WTC11 (cell line): ENCODE measurements at places on chromosomes 5 and 9.

DNA sequence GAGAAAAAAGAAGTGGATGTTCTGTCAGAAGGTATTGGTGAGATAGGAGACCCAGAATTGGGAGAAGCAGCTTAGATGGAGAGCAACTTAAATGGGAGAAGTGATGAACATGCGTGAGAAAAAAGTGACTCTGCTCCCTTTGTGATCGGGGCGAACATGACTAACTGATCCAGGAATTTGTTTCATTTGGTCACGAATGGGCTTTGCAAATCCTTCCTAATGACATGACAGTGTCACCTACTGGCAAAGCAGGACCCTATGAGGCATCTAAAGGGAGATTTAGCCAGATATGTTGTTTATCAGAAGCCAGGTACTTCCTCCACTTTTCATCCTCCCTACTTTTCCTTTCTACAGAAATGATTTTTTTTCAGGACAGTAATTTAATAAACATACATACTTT is 787.4 kb upstream of the RGMB start:
- H3K4me1 ChIP-seq: peaks cover 6% of the 10 kb centered on the region
- no peak for DNase-seq
- peaks cover 5% of the 10 kb centered on the region for H3K36me3 ChIP-seq
- H3K4me3 ChIP-seq: no peak overlapping the region

DNA sequence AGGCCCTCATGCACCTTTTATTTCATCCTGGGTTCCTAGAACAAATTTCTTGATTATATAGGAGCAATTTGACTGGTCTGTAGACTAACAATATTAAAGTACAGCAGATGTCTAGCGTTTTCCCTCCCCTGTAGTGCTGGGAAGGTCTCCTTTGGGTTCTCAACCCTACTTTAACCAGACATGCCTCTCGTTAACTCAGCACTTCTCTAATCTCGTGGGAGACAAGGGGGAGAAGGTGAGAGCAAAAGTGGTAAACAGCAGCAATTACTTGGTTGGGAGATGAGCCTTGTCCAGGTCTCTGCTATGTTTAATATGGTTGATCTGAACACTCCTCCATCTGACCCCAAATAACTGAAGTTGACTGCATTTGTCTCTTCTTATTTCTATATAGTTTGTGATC is 22.0 kb downstream of the CETN3 start:
- no peak for DNase-seq
- H3K4me3 ChIP-seq: no peak overlapping the region
- H3K36me3 ChIP-seq: peaks cover 4% of the 10 kb centered on the region; the same call in 1 of the 2 replicates
- H3K27ac ChIP-seq: no peak overlapping the region
- H3K27me3 ChIP-seq: no peaks in the 10 kb centered on the region; the same call in 1 of the 2 replicates

- no peak overlapping the region for H3K27ac ChIP-seq
- peaks cover 3% of the 10 kb centered on the region; the same call in 1 of the 2 replicates for H3K4me1 ChIP-seq
- no peaks in the 10 kb centered on the region for H3K27me3 ChIP-seq
- no peak for DNase-seq
- no peaks in the 10 kb centered on the region for H3K36me3 ChIP-seq
Observed at GRCh38 chr5:40628407-40628806, 51.3 kb upstream of the PTGER4 start.

GRCh38 chr9:69120380-69121154 is 53.5 kb upstream of the TJP2 start:
- peak overlapping the region; percentile 100 for H3K27ac ChIP-seq

- H3K4me3 ChIP-seq: no peak overlapping the region
- peaks cover 6% of the 10 kb centered on the region for H3K4me1 ChIP-seq
- H3K27ac ChIP-seq: no peak overlapping the region
Observed at GRCh38 chr9:98132806-98133631, 14.0 kb upstream of the TRIM14 start.

- H3K4me3 ChIP-seq: no peak overlapping the region
- H3K36me3 ChIP-seq: peaks cover 4% of the 10 kb centered on the region
- peaks cover 21% of the 10 kb centered on the region for H3K4me1 ChIP-seq
- peaks cover 9% of the 10 kb centered on the region for H3K27me3 ChIP-seq
Observed at GRCh38 chr9:128245421-128246151, 30.2 kb downstream of the GOLGA2 start.

- peaks cover 3% of the 10 kb centered on the region; the same call in 1 of the 2 replicates for H3K36me3 ChIP-seq
- peaks cover 68% of the 10 kb centered on the region for H3K4me1 ChIP-seq
- no peak overlapping the region for H3K27ac ChIP-seq
Observed at GRCh38 chr5:175554296-175554695, 75.9 kb downstream of the SFXN1 start.

DNA sequence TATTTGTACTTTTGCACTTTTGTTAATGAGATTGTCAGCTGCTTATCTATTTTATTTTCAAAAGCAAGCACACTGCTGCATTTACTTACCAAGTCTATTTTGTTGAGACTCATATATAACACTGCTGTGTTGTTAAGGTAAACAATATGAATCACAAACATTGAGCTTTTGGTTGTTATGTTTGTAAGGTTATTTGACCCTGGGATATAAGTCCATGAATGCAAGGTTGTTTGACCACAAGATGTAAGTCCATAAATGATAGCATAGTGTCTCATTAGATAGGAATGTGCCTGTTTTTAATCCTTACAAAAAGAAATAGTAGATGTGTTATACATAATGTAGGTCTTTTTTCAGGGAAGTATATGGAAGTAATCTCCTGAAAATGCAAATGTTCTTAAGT is 845.9 kb downstream of the CDH9 start:
- DNase-seq: no peak
- H3K27me3 ChIP-seq: no peaks in the 10 kb centered on the region; the same call in 1 of the 2 replicates
- H3K4me1 ChIP-seq: no peaks in the 10 kb centered on the region
- no peak overlapping the region for H3K27ac ChIP-seq
- H3K4me3 ChIP-seq: no peak overlapping the region

DNA sequence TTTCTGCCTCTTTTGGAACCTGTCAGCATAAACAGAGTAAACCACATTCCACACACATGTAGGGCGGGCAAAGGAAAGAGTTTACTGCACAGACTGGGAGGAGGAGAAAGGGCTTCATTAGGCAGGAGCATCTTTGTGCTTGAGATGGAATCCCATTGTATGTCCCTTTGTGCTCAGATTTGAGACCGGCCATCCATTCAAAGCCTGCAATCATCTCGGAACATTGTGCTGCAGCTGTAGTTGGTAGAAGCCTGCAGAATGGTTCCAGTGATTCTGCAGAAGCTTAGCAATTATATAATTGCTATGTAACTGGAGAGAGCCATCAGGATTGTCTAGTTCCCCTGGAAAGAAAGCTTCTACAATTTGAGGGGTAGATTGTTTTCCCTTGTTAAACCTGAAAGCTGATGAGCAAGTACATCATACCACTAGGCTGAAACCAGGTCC is 16.5 kb downstream of the ZNF462 start:
- H3K4me3 ChIP-seq: no peak overlapping the region
- H3K4me1 ChIP-seq: peaks cover 95% of the 10 kb centered on the region
- no peak overlapping the region for H3K27ac ChIP-seq

DNA sequence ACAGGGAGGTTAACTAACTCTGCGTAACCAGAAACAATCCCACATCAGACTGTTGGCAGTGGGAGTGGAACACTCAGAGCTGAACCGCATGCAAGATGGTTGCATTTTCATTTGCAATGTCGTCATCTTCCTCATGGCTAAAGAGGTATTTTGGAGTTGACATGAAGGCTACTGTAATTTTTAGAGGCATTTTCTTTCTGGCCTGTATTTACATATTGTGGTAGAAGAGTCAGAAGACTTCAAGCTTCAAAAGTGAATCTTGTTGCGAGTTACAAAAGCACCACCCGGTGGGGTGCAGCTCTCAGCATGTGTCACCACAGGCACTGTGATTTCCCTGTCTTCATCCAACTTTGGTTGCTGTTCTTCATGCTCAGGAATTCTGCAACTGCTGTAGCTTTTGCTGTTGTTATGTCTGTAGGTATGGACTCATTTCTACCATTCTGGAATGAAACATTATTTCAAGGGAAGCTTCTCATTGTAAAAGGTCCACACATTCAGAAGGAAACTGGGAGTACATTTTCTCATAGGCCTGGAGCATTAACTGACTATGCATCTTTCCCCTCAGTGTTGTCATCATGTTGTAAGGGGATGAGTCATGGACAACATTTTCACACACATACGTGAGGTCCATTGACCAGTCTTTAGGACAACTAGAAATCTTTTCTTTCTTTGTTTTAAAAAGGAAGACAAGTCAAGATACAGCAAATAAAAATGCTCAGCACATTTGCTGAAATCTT is 35.4 kb upstream of the GDNF start:
- H3K4me1 ChIP-seq: peaks cover 10% of the 10 kb centered on the region
- H3K4me3 ChIP-seq: no peak overlapping the region
- H3K36me3 ChIP-seq: 0 out of 2 replicates have a peak, but pooled peaks cover 2% of the 10 kb centered on the region
- H3K27me3 ChIP-seq: no peaks in the 10 kb centered on the region
- no peak overlapping the region for H3K27ac ChIP-seq
- DNase-seq: no peak

GRCh38 chr9:75431375-75431774 is 343.1 kb downstream of the OSTF1 start:
- no peaks in the 10 kb centered on the region; the same call in 1 of the 2 replicates for H3K27me3 ChIP-seq
- no peak for DNase-seq
- no peak overlapping the region for H3K4me3 ChIP-seq
- H3K27ac ChIP-seq: no peak overlapping the region

DNA sequence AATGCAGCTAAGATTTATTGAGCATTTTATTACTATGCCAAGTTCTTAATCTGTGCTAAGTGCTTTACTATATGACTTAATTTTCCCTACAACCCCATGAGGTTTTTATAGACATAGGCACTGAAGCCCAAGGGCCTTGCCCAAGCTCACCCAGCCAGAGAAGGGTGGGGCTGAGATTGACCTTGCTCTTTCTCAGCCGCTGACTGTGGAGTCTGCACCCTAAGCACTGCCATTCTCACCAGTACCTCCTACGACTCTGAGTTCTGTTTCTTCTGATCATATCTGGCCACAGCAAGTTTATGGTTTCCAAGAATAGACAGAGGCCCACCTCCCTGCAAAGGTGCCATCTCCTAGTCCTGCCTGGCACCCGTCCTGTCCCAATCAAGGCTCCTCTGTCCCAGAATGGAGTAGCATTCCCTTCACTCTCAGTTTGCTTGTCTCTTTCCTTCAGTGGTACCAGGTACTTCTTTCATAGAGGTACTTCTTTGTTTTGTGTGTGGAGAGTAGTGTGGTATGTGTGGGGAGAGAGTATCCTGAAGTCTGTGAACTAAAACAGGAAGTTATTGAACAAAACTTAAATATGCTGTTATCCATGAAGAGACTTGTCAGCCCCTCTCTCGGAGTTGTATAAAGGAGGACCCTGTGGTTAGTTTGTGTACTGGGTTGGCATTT is 42.6 kb downstream of the CSF1R start:
- H3K27ac ChIP-seq: peak overlapping the region; percentile 13; the same call in 1 of the 2 replicates
- H3K36me3 ChIP-seq: peaks cover 67% of the 10 kb centered on the region
- no peak overlapping the region for H3K4me3 ChIP-seq

- no peak for DNase-seq
- no peaks in the 10 kb centered on the region for H3K27me3 ChIP-seq
- H3K4me1 ChIP-seq: peaks cover 11% of the 10 kb centered on the region
- no peak overlapping the region for H3K27ac ChIP-seq
- H3K4me3 ChIP-seq: no peak overlapping the region
- H3K36me3 ChIP-seq: no peaks in the 10 kb centered on the region
Observed at GRCh38 chr5:67249590-67249895, 52.9 kb upstream of the CD180 start.

DNA sequence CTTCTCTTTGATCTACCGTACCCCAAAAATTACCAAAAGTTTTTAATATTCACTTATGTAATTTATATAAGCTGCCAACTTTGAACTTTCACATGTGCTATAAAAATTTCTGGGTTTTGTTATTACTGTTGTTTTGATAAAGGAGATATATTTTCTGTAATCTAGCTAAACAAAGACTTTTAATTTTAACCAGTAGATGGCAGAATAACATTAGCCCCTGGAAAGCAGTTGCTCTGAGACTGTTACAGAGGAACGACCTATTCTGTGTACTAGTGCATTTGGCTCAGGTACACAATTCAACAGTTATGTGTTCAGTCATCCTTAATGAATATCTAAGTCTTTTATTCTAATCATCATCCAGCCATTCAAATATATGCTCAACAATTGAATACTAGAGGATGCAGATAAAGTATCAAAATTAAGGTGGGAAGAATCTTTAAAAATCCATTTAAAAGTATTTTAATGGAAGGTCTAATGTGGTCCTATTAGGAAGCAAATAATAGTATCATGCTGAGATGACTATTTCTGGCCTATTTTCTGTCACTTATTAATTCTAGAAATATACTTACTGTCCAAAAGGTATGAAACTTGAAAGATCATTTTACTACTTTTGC is 8.6 kb downstream of the KLHL9 start:
- no peaks in the 10 kb centered on the region for H3K36me3 ChIP-seq
- H3K4me1 ChIP-seq: 0 out of 2 replicates have a peak, but pooled peaks cover 2% of the 10 kb centered on the region
- no peak overlapping the region for H3K4me3 ChIP-seq
- H3K27ac ChIP-seq: no peak overlapping the region
- DNase-seq: no peak

- no peak overlapping the region for H3K27ac ChIP-seq
- peaks cover 6% of the 10 kb centered on the region for H3K4me1 ChIP-seq
- DNase-seq: no peak
- no peaks in the 10 kb centered on the region for H3K27me3 ChIP-seq
- no peak overlapping the region for H3K4me3 ChIP-seq
Observed at GRCh38 chr5:160020964-160021363, 12.0 kb downstream of the TTC1 start.

- H3K4me1 ChIP-seq: peaks cover 2% of the 10 kb centered on the region
- peak; percentile 53 for DNase-seq
- H3K27ac ChIP-seq: no peak overlapping the region
- no peaks in the 10 kb centered on the region for H3K36me3 ChIP-seq
Observed at GRCh38 chr5:13957032-13957645, 12.7 kb upstream of the DNAH5 start.

DNA sequence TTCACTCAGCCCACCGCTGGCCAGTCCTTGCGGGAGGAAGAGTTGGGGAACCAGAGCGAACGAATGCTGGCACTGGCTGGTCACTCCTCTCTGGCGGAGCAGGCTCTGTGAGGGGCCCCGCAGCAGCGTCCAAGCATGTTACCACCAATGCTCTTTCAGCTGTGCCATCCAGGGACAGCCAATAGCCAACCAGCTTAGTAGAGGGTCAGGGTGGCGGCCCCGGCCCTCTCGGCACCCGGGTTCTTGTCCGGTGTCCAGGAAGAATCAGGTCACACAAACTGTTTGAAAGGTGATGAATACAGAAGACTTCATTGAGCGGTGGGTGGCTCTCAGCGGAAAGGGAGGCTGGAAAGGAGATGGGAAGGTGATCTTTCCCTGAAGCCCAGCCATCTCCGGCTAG is 135.3 kb downstream of the EGFLAM start:
- H3K4me1 ChIP-seq: peaks cover 9% of the 10 kb centered on the region
- H3K27ac ChIP-seq: no peak overlapping the region
- DNase-seq: no peak
- H3K36me3 ChIP-seq: no peaks in the 10 kb centered on the region
- H3K4me3 ChIP-seq: no peak overlapping the region

DNA sequence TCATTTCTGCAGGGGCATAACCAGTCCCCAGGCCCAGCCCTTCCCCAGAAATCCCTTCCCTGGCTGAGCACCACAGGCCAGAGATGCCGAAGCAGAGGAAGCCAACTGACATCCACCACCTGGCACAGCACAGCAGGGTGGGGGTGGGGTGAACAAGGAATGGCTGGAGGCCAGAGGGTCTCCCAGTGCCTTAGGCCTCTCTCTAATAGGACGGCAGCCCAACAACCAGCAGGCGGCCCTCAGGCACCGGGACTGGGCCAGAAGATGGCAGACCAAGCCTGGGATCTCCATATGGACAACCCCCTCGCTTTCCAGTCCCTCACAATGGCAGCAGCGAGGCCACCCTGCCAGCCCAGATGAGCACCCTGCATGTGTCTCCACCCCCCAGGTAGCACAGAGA is 13.2 kb downstream of the PDLIM4 start:
- no peak for DNase-seq
- H3K4me1 ChIP-seq: peaks cover 16% of the 10 kb centered on the region
- no peak overlapping the region for H3K4me3 ChIP-seq
- H3K27ac ChIP-seq: no peak overlapping the region
